ENCODE measurements at places on chromosomes 5 and 9. TPM values are rescaled to one million over a fixed set of nuclear protein-coding genes. Genes with fewer than 3 reads are reported as not detected.

CCL28 gene
- total RNA-seq = 18.8 TPM

TRIM14 gene
- total RNA-seq = 18.3 TPM

TMC1 gene
- total RNA-seq = not detected

GARIN3 gene
- total RNA-seq = not detected

SHISAL2B gene
- not detected for total RNA-seq

GADD45G gene
- not detected for total RNA-seq

SLC6A3 gene
- not detected for total RNA-seq

PGM5 gene
- total RNA-seq = 0.11 TPM

PTRH1 gene
- 10.6 TPM for total RNA-seq

KLHL9 gene
- 21.2 TPM for total RNA-seq

FOXD4L3 gene
- total RNA-seq = 0.22 TPM

LHX6 gene
- not detected for total RNA-seq

DNA sequence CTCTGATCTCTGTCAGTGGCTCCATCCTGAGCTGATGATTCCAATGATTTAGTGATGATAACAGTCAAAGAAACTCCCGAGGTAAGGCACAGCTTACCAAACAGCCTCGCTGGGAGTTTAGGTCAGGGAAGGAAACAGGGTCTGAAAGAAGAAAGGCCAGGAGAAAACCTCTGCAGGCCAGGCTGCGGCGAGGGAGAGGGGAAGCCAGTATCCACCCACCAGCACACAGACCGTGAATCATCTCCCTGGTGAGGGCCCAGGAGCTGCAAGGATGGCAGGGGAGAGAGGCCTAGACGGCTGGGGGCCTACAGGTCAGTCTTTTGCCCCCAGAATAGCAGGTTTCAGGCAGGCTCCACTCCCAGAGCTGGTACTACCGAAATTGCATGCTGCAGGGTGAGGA, 590.5 kb downstream of the CCDC171 start:
- no peak overlapping the region for H3K27ac ChIP-seq
- no peak overlapping the region for H3K4me3 ChIP-seq
- DNase-seq = no peak

- peaks cover 32% of the 10 kb centered on the region for H3K4me1 ChIP-seq
- no peak for DNase-seq
- no peak overlapping the region for H3K27ac ChIP-seq
- no peak overlapping the region for H3K4me3 ChIP-seq
Measured at GRCh38 chr5:81632679-81633078, 118.2 kb downstream of the SSBP2 start.

DNA sequence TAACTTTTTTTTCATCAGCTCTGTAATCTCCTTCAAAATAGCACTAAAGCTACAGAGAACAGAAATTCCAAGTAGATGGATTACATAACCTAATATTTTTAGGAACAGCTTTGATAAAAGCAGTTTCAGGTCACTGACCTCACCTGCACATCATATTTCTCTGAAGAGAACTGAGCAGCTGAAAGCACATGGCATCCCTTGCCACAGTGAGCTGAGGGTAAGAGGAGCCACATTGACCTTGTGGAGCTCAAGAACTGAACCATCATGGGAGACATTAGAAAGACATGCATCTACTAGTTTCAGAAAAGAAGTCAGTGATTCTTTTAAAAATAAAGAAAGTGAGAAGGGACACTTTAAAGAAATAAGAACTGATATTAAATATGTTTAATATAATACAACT, 222.7 kb downstream of the CFAP90 start:
- H3K4me1 ChIP-seq = no peaks in the 10 kb centered on the region
- no peak overlapping the region for H3K27ac ChIP-seq
- H3K27me3 ChIP-seq = no peaks in the 10 kb centered on the region
- no peak overlapping the region for H3K4me3 ChIP-seq
- H3K36me3 ChIP-seq = no peaks in the 10 kb centered on the region

GRCh38 chr5:124021066-124021641, 509.2 kb downstream of the CSNK1G3 start:
- H3K4me3 ChIP-seq = no peak overlapping the region
- no peaks in the 10 kb centered on the region for H3K36me3 ChIP-seq
- H3K4me1 ChIP-seq = no peaks in the 10 kb centered on the region
- no peak overlapping the region for H3K27ac ChIP-seq
- no peaks in the 10 kb centered on the region for H3K27me3 ChIP-seq

DNA sequence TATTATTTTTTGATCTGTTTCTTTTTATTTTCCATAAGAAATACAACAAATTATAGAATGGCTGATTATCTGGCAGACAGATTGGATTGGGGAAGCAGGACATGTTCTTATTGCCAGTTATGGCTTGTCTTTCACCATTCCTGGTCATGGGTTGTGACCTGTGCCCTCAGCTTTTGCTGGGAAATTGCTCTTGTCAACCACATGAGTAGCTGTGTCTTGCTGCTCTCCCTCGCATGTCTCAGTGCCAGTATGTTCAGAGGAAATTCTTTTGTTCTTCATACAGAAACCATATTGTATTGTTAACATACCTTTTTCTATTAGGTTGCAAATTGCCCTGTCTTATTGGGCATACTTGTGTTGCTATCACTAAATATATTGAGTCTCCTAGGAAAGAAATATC, 344.1 kb downstream of the OSTF1 start:
- no peaks in the 10 kb centered on the region for H3K27me3 ChIP-seq
- no peak for DNase-seq
- no peak overlapping the region for H3K4me3 ChIP-seq
- no peak overlapping the region for H3K27ac ChIP-seq
- H3K36me3 ChIP-seq = no peaks in the 10 kb centered on the region
- H3K4me1 ChIP-seq = peaks cover 31% of the 10 kb centered on the region

- no peak for DNase-seq
- no peak overlapping the region for H3K27ac ChIP-seq
- no peak overlapping the region for H3K4me3 ChIP-seq
- no peaks in the 10 kb centered on the region for H3K4me1 ChIP-seq
- H3K36me3 ChIP-seq = no peaks in the 10 kb centered on the region
Measured at GRCh38 chr5:57441557-57441956, 41.1 kb downstream of the ACTBL2 start.

DNA sequence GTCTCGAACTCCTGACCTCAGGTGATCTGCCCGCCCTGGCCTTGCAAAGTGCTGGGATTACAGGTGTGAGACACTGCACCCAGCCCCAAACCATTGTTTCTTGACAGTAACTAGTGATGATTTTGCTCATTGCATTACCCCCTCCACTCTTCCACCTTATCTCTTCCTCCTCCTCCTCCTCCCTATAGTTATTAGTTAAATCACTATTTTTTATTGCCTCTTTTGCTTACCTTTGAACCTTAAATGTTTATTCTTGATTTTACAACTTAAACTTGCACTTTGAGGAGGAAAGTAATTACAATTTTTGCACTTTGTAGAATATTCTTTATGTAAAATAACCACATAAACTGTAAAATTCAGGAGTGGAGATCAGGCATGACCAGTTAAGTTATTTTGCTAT, 35.7 kb downstream of the RASGRF2 start:
- H3K27ac ChIP-seq = peak overlapping the region; percentile 46
- H3K36me3 ChIP-seq = no peaks in the 10 kb centered on the region
- DNase-seq = no peak
- H3K27me3 ChIP-seq = no peaks in the 10 kb centered on the region

- DNase-seq = no peak
- no peak overlapping the region for H3K27ac ChIP-seq
- no peak overlapping the region for H3K4me3 ChIP-seq
- no peaks in the 10 kb centered on the region for H3K4me1 ChIP-seq
- no peaks in the 10 kb centered on the region for H3K36me3 ChIP-seq
- no peaks in the 10 kb centered on the region for H3K27me3 ChIP-seq
Measured at GRCh38 chr9:105930011-105930627, 235.8 kb downstream of the TMEM38B start.

- H3K4me1 ChIP-seq = no peaks in the 10 kb centered on the region
- no peak overlapping the region for H3K4me3 ChIP-seq
- no peaks in the 10 kb centered on the region for H3K27me3 ChIP-seq
- DNase-seq = no peak
Measured at GRCh38 chr5:180646289-180646962, 3.0 kb downstream of the FLT4 start.

DNA sequence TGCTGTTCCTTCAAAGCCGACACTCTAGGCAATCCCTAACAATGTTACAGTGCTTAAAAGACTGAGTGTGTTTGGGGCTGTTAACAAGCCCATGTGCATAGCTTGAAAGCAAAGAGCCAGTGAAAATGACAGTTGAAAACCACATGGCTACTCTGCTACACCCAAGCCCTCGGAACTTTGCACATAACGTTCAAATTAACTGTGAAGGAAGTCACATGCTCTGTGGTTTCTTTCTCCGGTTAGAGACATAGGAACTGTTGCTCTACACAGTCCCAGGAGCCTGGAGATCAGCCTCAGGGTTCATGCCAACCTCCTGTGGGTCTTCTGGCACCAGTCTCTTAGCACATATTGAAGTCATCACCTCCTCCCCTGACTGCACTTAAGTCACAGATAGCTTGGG, 51.1 kb downstream of the C9orf152 start:
- no peak overlapping the region for H3K27ac ChIP-seq
- H3K4me3 ChIP-seq = no peak overlapping the region
- H3K36me3 ChIP-seq = no peaks in the 10 kb centered on the region
- H3K4me1 ChIP-seq = 0 out of 2 replicates have a peak, but pooled peaks cover 2% of the 10 kb centered on the region
- no peak for DNase-seq

GRCh38 chr5:132768485-132768868, 8.6 kb downstream of the SEPTIN8 start:
- H3K27ac ChIP-seq = no peak overlapping the region
- no peaks in the 10 kb centered on the region for H3K27me3 ChIP-seq
- no peaks in the 10 kb centered on the region for H3K36me3 ChIP-seq
- no peak for DNase-seq

GRCh38 chr9:89116064-89116804, 62.4 kb downstream of the SHC3 start:
- H3K27ac ChIP-seq = no peak overlapping the region
- 0 out of 2 replicates have a peak, but pooled peaks cover 4% of the 10 kb centered on the region for H3K27me3 ChIP-seq
- H3K4me1 ChIP-seq = peaks cover 4% of the 10 kb centered on the region
- no peak for DNase-seq
- H3K4me3 ChIP-seq = no peak overlapping the region

DNA sequence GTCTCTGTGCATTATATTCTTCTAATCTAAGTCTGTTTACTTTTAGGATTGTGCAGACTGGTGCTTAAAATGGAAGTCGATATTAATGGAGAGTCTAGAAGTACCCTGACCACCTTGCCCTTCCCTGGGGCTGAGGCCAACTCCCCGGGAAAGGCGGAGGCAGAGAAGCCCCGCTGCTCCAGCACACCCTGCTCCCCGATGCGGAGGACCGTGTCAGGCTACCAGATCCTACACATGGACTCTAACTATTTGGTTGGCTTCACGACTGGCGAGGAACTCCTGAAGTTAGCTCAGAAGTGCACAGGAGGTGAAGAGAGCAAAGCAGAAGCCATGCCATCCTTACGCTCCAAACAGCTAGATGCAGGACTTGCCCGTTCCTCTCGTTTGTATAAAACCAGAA, 17.3 kb downstream of the MACIR start:
- H3K27me3 ChIP-seq = no peaks in the 10 kb centered on the region
- no peak for DNase-seq
- H3K4me1 ChIP-seq = no peaks in the 10 kb centered on the region
- no peaks in the 10 kb centered on the region for H3K36me3 ChIP-seq
- H3K27ac ChIP-seq = no peak overlapping the region

GRCh38 chr5:56685503-56686217, 129.7 kb upstream of the MAP3K1 start:
- 0 out of 2 replicates have a peak overlapping the region, but pooled peaks have one; percentile 27 for H3K4me3 ChIP-seq
- no peaks in the 10 kb centered on the region for H3K27me3 ChIP-seq
- peak overlapping the region; percentile 36 for H3K27ac ChIP-seq
- DNase-seq = no peak

DNA sequence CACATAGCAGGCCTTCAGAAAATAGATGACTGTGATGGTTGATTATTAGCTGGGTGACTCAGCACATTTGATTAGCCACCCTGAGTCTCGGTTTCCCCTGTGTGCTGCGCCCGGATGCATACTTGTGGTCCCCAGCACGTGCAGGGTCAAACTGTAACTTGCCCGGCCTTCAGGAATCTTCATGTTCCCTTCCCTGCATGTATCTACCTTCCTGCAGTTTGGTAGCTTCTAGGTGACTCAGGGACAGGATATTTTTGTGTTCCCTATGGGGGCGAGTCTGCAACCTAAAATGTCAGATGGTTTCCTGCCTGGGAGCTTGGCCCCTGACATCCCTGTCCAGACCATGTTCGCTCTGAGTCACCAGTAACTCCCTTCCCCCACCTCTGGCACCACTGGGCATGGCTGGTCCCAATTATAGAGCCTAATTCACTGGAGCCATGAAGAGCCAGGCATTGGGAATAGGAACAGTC, 13.2 kb downstream of the PTGS1 start:
- H3K4me3 ChIP-seq = no peak overlapping the region
- no peaks in the 10 kb centered on the region for H3K27me3 ChIP-seq
- H3K36me3 ChIP-seq = no peaks in the 10 kb centered on the region
- no peak for DNase-seq
- H3K27ac ChIP-seq = no peak overlapping the region

DNA sequence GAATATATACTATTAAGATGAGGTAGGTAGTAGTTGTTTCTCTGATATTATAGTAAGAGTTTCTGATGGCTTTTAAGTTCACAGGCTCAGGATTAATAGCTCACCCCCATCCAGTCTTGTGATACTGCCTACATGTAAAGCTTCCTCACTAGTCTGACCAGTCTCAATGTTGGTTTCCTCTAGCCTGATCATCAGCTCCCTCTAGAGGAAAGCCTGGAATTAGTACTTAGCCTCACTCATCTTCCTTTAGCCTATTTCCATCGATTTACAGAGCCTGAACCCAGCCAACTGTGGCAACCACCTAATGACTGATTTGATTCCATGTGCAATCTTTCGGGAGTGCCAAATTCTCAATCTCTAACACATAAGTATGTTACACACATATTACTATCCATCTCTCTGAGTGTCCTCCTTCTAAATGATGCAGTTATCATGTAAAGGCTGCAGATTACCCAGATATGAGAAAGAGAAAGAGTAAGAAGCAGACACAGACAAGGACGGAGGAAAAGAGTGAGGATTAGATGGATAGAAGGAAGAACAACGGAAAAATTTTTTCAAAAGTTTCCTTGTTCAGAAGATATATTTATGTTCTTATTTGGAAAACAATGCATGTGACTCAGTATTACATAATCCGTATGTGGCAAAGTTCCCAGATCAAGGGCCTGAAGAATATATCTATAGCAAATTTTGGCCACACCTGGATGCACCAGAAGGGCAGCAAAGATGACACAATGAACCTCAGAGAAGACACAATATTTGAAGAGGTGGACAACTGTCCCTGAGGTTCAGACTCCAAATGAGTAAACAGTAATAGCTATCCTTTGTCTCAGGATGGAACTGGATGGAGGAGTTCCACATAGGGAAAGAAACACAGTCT, 333.7 kb downstream of the ELAVL2 start:
- no peak overlapping the region for H3K27ac ChIP-seq
- DNase-seq = peak; percentile 84
- no peaks in the 10 kb centered on the region for H3K36me3 ChIP-seq

GRCh38 chr5:133991171-133991910, 13.4 kb downstream of the VDAC1 start:
- peaks cover 36% of the 10 kb centered on the region for H3K36me3 ChIP-seq
- no peak overlapping the region for H3K27ac ChIP-seq
- H3K4me3 ChIP-seq = no peak overlapping the region
- no peaks in the 10 kb centered on the region for H3K27me3 ChIP-seq

DNA sequence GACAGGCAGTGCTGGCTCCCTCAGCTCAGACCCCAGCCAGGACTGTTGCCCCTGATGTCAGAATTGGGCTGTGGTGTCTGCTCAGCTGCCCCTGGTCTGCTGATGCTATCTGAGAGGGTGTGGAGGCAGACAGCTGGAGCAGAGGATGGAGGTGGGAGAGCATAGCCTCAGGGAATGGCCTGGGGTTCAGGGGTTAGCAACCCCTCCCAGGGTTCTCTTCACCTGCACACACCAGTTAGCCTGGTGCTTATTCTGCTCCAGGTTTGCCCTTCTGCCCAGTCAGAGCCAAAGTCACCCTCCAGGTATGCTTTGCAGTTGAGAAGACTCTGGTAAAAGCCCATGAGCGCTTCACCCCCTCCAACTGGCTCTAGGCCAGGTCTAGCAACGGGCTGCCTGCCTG, 109.8 kb downstream of the SAXO1 start:
- DNase-seq = no peak
- no peaks in the 10 kb centered on the region for H3K4me1 ChIP-seq
- H3K4me3 ChIP-seq = no peak overlapping the region

All from Karpas-422 (cell line).